HT-29 (cell line): ENCODE measurements at places on chromosomes 2 and 18. TPM values are rescaled to one million over a fixed set of nuclear protein-coding genes. Genes with fewer than 3 reads are reported as not detected.

Gene PFN4
- not detected in 2 replicates for total RNA-seq

Gene COL4A4
- total RNA-seq: not detected in 2 replicates

Gene CAPN10
- 88.3 and 90.2 TPM in 2 replicates for total RNA-seq

- no peak for DNase-seq
Measured at GRCh38 chr2:27672723-27673486, 9.2 kb downstream of the SLC4A1AP start.

DNA sequence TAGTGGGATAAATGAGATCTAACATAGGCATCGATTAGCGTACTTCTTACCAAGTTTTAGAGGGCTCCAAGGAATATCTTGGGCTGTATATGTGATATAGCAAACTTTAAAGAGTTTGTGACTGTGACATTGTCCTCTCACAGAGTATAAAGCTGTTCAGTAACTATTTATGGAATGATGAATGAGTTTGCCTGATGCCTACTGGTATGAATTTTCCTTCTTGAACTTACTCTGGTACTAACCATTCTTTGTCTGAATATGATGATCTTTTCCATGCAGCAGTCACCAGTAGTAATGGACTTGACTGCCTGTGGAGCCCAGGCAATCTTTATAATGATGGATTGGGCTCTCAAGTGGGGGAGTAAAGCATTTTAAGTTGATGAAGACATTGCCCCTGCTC lies 120.5 kb downstream of the PARD3B start:
- DNase-seq: no peak

DNA sequence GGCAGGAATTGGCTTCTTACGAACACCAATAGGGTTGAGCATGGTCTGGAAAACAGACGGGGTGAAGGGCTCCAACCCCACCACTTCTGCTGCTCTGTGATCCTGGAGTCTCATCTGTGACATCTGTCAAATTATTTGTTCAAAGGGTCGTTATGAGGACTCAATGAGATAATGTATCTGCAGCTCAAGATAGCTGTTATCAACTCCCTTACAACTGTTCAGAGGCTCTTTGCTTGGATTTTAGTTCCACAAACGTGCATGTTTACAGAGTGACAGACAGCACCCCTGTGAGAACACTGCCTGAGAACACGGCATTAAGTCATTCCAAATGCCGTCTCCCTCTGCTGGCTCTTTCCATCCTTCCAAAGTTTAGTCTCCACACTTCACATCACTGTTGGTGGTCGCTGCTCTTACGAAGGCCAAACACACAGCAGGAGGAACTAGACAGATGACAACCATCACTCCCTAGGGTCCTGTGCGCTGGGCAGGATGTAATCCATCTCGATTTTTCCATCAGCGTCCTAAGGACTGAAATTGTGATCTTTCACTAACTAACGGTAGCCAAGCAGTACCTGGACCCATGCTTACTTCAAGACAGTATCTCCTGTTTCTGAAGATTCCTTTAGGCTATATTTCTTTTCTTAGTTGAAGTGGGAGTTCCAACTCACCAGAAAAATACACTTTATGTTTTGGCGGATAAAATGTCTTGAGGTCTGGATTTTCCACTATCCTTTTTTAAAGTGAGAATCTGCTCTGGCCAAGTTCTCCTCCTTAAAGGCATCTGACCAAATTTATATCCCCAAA lies 220.3 kb downstream of the ANAPC1 start:
- DNase-seq: no peak

DNA sequence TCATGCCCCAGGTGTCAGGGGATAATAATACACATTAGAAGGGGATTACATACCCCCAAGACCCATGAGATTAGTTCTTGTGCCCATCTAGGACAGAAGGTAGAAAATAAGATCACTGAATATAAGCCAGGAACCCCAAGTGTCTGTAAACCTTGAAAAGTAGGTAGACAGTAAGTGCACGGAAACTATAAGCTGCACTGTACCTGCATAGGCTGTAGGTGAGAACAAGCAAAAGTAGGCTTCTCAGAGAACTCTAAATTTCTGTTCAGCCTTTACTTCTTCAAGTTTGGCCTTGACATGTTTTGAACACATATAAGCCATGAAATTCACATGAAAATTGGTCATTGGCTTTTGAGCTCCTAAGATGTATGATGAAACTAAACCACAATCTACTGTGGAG lies 113.0 kb upstream of the FSIP2 start:
- no peak for DNase-seq
